ENCODE measurements at places on chromosomes 6 and 20.
A peak's percentile ranks its signal among the peaks of the same experiment; 100 is the strongest.

GRCh38 chr6:53628354-53629119, 37.0 kb downstream of the KLHL31 start:
- no peak for ATAC-seq
- H3K27ac ChIP-seq: no peak overlapping the region
- H3K4me3 ChIP-seq: no peak overlapping the region
- peaks cover 8% of the 10 kb centered on the region for H3K27me3 ChIP-seq
- H3K4me1 ChIP-seq: no peaks in the 10 kb centered on the region
- H3K36me3 ChIP-seq: no peaks in the 10 kb centered on the region

DNA sequence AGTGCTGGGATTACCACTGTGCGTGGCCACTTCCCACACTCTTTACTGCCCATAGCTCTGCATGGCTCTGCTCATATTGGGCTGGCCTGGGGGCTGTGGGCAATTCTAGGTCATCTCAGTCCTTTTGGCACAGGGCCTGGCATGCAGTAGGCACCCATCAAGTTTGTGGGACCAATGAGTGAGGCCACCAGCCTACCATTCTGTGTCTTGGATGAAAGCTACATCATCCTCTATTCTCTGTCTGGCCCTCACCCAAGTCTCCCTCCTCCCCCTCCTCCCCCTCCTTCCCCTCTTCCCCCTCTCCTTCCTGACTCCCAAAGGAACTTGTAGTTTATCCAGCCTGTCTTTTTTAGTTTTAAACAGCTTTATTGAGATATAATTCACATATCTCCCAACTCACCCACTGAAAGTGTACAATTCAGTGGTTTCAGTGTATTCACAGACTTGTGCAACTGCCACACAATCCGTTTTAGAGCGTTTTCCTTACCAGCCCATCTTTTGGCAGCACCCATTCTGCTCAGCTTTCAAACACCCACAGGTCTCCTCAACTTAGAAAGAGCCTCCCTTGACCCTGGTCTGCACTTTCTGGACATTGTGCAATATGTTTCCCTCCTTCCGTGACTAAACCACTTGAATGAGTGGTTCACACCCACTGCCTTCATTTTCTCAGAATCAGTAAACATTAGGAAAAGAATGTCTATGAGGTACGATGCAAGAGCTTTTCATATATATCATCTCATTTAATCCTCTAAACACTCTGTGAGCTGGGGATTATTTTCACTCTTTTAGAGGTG, 21.5 kb upstream of the MRPS18A start:
- ATAC-seq: peak; percentile 91
- H3K36me3 ChIP-seq: no peaks in the 10 kb centered on the region
- H3K27me3 ChIP-seq: peaks cover 36% of the 10 kb centered on the region
- H3K27ac ChIP-seq: peak overlapping the region; percentile 51

- no peaks in the 10 kb centered on the region for H3K4me1 ChIP-seq
- no peak for ATAC-seq
- H3K27ac ChIP-seq: no peak overlapping the region
- H3K27me3 ChIP-seq: peaks cover 13% of the 10 kb centered on the region
- H3K4me3 ChIP-seq: no peak overlapping the region
Measured at GRCh38 chr20:23649242-23649641, 11.5 kb upstream of the CST3 start.

DNA sequence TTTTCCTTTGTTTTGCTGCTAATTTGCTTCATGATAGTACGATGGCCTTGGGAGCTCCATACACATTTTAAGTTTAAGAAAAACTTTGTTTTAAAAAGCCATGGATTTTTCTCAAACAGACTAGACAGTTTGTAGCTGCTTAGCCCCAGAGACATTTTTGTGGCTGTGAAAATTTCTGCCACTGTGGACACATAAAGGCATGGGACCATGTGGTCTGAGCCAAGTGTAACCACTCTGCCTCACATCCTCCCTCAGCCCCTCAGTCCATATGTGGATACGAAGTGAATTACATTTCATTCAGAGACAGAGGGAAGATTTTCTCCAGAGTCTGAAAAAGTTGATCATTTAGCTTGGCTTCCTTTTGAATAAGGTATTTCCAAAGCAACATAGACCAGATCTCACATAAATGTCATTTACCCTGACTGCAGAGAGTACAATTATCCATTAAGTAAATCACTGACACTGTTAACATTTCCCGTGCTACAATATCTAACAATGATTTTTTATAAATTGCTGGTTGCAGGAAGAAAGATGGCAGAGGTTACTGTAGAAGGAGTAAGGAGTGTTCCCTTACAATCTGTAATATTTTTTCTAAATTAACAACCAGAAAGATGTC, 87.4 kb downstream of the GJA1 start:
- H3K36me3 ChIP-seq: no peaks in the 10 kb centered on the region
- H3K27ac ChIP-seq: no peak overlapping the region
- no peaks in the 10 kb centered on the region for H3K27me3 ChIP-seq
- H3K4me3 ChIP-seq: no peak overlapping the region
- ATAC-seq: no peak

DNA sequence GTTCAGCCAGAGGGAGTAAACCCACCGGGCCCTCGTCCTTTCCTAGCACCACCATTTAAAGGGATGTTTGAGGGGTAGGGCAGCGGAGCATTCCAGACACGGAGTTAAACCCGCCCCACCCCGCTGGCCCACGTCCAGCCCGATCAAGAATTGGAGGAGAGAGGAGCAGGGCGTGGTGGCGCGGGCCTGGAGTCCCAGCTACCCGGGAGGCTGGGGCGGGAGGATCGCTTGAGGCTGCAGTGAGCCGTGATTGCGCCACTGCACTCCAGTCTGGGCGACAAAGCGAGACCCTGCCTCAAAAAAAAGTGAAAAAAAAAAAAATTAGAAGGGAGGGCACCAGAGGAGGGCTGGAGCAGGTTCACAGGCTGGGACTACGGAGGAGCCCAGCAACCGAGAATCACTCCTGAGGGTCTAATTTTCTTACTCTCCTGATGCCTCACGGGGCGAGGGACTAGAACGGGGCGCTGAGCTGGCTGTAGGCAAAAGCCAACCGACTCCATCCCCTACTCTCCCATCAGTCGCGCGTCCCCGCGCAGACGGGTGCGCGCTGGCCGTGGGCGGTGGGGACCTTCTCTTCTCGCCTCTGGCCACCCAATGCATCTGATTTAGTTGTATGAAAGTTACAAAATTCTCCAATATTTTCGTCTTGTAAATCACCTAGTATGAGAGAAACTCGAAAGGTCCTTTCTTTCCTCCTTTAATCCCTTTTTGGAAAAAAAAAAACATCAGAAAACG, 6.1 kb upstream of the HSPA1B start:
- peaks cover 23% of the 10 kb centered on the region for H3K36me3 ChIP-seq
- peaks cover 22% of the 10 kb centered on the region for H3K4me1 ChIP-seq
- ATAC-seq: peak; percentile 38
- H3K27ac ChIP-seq: peak overlapping the region; percentile 95
- peak overlapping the region; percentile 100 for H3K4me3 ChIP-seq

GRCh38 chr20:24422091-24422760, 47.2 kb upstream of the SYNDIG1 start:
- H3K36me3 ChIP-seq: no peaks in the 10 kb centered on the region
- H3K27me3 ChIP-seq: peaks cover 8% of the 10 kb centered on the region
- no peak overlapping the region for H3K4me3 ChIP-seq
- H3K27ac ChIP-seq: no peak overlapping the region
- no peak for ATAC-seq

DNA sequence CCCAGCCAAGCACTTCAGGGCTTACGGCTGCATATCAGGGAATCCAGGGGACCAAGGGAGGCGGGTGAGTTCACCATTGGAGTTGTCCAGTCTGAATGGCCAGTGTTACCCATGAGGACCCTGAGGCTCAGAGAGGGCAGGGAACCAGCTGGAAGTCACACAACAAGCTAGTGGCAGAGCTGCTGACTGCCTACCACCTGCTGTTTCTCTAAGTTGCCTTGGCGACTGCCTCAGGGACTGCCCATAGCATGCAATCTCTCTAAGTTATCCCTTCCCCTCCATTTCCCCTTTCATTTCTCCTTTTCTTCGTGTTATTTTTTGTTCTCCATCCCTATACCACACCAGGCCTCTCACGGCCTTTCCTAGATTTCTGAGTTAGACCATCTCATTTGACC, 71.8 kb upstream of the SIRPA start:
- peaks cover 2% of the 10 kb centered on the region for H3K4me1 ChIP-seq
- H3K27ac ChIP-seq: no peak overlapping the region
- no peaks in the 10 kb centered on the region for H3K36me3 ChIP-seq
- peaks cover 39% of the 10 kb centered on the region for H3K27me3 ChIP-seq
- ATAC-seq: no peak

GRCh38 chr6:161169035-161169434, 104.8 kb downstream of the AGPAT4 start:
- peaks cover 23% of the 10 kb centered on the region for H3K36me3 ChIP-seq
- no peak for ATAC-seq
- peaks cover 14% of the 10 kb centered on the region for H3K4me1 ChIP-seq
- H3K27me3 ChIP-seq: no peaks in the 10 kb centered on the region
- no peak overlapping the region for H3K4me3 ChIP-seq
- peak overlapping the region; percentile 3 for H3K27ac ChIP-seq

DNA sequence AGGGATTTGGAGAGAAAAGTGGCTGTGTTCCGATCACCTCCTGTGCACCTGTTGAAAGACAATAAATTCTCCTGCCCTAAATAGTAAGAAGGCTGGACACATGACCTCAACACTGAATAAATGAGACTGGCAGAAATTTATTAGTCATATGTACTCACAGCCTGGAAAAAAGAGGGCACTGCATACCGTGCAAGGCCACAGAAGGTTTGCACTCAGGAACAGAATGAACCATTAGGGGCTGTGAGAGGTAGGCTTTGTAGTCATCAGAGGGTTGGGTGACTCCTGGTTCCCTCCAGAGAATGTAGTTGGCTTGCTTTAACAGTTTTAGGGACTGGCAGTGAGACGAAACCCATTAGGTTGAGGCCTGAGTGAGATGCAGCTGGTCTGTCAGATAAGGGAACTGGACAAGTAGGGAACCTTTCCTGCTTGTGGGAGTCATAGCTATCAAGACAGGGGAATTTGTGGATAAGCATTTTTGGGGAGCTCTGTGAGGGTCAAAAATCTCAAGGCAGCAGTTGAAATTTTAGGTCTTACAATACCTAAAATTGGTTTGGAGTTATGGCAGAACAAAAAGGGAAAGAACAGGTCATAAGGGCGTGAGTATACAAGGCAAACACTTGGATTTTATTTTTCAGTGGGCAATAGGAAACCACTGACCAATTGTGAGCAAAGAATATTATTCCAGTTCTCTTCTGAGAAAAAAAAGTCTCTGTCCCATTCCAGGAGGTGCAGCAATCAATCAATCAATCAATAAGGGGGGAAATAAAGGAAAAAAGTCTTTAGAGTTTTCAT, 67.9 kb upstream of the BTN3A2 start:
- no peak overlapping the region for H3K27ac ChIP-seq
- H3K27me3 ChIP-seq: no peaks in the 10 kb centered on the region
- peaks cover 5% of the 10 kb centered on the region for H3K4me1 ChIP-seq
- no peak for ATAC-seq
- no peak overlapping the region for H3K4me3 ChIP-seq

DNA sequence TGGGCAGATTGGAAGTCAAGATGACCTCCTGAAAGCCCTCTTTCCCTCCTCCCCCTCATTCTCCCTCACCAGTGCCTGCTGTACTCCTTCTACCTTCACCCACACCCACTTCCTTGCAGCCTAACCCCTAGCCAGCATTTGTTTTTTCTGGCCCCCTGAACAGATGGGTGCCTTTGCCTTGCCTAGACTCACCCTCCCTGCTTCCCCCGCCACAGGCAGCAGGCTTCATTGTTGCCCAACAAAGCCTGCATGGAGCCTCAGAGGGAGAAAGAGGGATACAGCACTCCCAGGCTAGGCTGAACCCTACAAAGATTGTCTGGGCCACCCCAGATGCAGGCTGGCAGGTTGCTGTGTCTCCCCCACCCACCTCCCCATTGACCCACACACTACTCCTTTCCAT, 2.7 kb downstream of the MOCS1 start:
- peaks cover 4% of the 10 kb centered on the region for H3K4me1 ChIP-seq
- no peak overlapping the region for H3K27ac ChIP-seq
- H3K4me3 ChIP-seq: no peak overlapping the region
- peaks cover 25% of the 10 kb centered on the region for H3K27me3 ChIP-seq
- ATAC-seq: no peak

- ATAC-seq: no peak
- no peaks in the 10 kb centered on the region for H3K4me1 ChIP-seq
- no peak overlapping the region for H3K27ac ChIP-seq
- H3K27me3 ChIP-seq: peaks cover 28% of the 10 kb centered on the region
- H3K4me3 ChIP-seq: no peak overlapping the region
- H3K36me3 ChIP-seq: no peaks in the 10 kb centered on the region
Measured at GRCh38 chr6:99297415-99297814, 52.1 kb downstream of the FAXC start.

All from activated T-helper 17 cell treated with anti-CD3 and anti-CD28 coated beads, Interleukin-2, amount 50 U/mL, for 72 hours (primary cell).